ENCODE measurements at places on chromosomes 12 and 14. TPM values are rescaled to one million over a fixed set of nuclear protein-coding genes. Genes with fewer than 3 reads are reported as not detected.

- DNase-seq = no peak
Measured at GRCh38 chr12:64390275-64390851, at the start of gene C12orf56. Gene C12orf56 (minus strand): TSS chr12:64390758. CDS start chr12:64390565, 193 bp downstream.

- no peak for DNase-seq
Measured at GRCh38 chr12:32305163-32305562, 94.2 kb upstream of the FGD4 start.

DNA sequence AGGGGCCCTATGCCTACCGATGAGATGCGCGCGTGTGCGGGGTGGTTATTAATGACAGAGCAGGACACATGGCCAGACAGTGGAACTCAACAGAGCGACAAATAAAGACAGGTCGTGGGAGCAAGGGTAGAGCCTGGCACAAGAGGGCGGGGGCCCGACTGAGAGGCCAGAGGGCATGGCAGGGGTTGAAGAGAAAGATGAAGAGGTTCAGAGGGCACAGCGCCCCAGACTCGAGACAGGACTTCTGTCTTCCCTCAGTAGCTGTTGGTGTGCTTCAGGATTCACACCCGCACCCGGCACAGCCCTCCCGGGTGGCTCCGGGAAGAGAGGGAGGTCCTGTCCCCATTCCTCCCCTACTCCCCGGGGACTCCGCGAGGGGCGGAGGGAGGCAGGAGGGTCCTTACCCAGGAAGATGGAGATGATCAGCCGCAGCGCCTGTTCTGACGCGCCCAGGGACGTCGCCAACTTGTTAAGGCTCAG, 366 bp downstream of the LPCAT3 start:
- peak; percentile 4 for DNase-seq

DNA sequence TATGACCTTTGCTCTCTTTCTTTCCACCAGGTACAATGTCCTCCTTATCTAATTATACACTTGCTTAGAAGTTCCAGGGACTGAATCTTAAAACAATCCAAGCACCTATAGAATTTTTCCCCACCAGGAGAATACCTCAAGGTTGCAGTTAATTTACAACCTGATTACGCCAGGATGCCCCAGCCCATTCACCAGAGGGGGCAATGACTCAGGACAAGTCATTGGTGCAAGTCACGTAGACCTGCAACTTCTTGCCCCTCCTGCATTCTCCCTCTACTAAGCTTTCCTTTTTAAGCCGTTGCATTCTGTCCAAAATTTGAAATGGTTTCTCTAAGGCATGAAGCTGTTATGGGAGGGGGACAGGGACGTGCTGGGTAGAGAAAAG, 111.1 kb upstream of the SCAF11 start:
- DNase-seq = no peak

GRCh38 chr12:31207799-31208465, 118.0 kb downstream of the SINHCAF start:
- no peak for DNase-seq

DNA sequence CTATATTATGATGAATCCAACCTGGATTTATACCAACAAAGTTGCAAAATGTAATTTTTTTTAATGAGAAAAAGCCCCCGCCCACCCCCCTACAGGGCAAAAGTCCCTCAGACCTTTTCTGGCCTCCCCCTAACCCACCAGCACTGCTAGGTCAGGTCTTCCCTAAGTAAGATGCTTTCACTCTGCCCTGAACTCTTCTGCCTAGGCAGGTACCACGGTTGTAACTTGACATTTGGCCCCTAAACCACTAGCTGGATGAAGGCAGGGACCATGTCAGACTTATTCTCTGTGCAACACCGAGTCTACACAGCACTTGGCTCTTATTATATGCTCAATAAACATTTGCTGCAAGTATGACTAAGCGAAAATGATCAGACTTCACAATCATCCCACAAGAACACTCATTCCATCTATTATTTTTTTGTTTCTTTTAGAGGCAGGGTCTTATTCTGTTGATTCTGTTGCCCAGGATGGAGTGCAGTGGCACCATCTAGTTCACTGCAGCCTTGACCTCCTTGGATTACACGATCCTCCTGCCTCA, 63.2 kb downstream of the SPRING1 start:
- no peak for DNase-seq

GRCh38 chr12:111705672-111706071, 19.8 kb downstream of the ACAD10 start:
- DNase-seq = no peak

- DNase-seq = no peak
Measured at GRCh38 chr14:54040846-54041245, 84.2 kb upstream of the BMP4 start.

DNA sequence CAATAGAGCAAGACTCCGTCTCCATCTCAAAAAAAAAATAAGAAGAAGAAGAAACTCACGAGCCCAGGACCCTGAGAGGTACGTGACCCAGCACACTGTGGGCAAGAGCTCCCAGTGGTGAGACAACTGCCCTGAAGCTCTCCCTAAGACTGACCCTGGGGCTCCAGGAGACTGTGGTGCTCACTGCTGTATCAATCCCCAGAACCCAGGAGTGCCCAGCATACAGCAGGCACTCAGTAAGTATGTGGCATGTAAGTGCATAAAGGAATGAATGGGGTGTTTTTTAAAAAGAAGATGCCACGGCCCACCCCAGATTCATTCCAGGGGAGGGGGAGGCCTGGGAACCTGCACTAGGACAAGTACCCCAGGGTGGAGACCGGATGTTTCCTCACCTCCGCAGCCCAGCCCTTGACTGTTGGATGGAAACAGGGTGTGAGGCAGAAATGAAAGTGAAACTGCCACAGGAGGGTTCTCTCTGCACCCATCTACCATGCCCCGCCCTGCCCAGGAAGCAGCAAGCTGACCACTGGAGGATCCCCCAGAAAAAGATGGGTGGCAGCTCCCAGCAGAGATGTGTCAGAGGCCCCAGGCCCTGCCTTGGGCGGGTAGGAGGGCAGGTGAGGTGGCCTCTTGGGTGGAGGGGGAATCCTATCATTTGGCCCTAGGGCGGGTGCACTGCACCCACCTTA, 12.2 kb downstream of the ITPK1 start:
- peak; percentile 74 for DNase-seq

DNA sequence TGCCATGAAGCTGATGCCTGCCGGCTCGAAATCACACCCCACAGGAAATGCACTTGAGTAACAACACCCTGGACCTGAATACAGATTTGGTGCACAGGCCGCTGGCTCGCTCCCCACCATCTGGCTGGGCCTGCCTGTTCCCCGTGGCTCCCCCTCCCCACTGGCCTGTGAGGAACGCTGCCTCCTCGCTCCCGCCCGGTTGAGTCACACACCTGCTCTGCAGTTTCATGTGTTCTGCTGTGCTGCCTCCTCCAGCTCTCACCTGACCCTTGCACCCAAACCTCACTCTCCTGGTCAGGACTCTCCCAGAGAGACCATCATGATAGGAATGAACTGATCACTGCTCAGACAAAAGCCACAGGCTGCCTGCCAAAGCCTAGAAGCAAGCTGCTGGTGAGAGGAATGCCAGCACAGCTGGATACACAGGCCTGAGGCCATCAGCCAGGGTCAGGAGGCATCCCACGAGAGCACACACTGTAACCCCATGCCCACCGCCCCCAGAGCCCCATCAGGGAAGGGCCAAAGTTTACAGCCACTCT, 3.8 kb upstream of the SIVA1 start:
- DNase-seq = peak; percentile 26

DNA sequence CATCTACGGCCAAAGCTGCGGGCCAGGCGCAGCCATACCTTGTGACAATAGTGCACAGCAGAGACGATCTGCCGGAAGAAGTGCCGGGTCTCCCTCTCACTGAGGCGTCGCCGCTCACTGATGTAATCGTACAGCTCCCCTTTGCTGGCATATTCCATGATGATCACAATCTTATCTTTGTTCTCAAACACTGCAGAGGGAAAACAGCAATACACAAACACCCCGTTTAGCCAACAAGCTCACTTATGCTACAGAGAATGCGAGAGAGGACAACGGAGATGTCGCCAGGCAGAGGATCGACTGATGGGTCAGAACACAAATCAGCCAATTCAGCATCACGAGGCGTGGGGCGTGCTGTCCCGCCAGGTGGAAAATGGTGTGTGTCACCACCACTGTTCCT, 52.1 kb downstream of the NUAK1 start:
- DNase-seq = no peak

DNA sequence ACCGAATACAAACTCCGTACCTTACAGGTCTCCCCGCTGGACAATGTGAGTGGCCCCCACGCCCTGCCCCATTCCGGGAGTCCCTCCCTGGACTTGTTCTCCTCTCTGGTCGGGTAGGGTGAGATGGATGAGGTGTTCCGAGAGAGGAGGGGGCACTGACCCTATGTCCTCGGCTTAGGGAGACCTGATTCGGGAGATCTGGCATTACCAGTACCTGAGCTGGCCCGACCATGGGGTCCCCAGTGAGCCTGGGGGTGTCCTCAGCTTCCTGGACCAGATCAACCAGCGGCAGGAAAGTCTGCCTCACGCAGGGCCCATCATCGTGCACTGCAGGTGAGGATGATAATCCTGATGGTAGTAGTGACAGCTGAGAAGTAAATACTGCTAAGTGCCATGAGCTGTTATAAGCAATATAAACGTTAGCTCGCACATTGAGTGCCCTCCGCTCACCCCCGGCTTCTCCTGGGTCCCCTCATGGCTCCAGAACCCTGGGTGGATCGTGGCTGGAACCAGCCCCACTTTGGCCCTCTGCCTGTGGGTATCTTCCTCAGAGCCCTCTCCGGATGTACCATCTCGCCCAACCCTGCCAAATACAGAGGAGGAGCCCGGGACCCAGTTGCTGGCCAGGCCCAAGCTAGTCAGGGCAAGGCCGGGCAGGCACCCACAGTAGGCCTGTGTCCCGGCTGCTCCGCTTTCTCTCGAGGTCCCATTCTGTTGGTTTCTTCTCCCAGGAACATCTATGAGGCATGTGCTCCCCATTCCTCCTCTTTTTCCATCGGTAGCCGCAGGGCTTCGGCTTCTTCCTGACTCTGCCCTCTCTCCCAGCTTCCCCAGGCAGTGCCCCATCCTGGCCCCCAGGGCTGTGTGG, 6.8 kb downstream of the PTPN6 start:
- no peak for DNase-seq

- no peak for DNase-seq
Measured at GRCh38 chr14:104267895-104268294, 129.5 kb downstream of the KIF26A start.

The TMEM229B gene
- 3.1 TPM for total RNA-seq

The HHIPL1 gene
- total RNA-seq = not detected

The OASL gene
- total RNA-seq = 1.3 TPM

The FAM181A gene
- total RNA-seq = not detected

The DDX47 gene
- total RNA-seq = 96.6 TPM

The BIN2 gene
- total RNA-seq = not detected

The JKAMP gene
- total RNA-seq = 113 TPM

The RNASE12 gene
- not detected for total RNA-seq

The PGF gene
- total RNA-seq = 2.2 TPM

The FAM90A1 gene
- total RNA-seq = not detected

The LBHD2 gene
- total RNA-seq = not detected

The CIROP gene
- total RNA-seq = not detected

The CLEC9A gene
- total RNA-seq = not detected

Data from A172 (cell line).